G401 (cell line): ENCODE measurements at places on chromosomes 4 and X. TPM values are rescaled to one million over a fixed set of nuclear protein-coding genes. Genes with fewer than 3 reads are reported as not detected.

Gene SSX2B
- not detected in 2 replicates for total RNA-seq

DNA sequence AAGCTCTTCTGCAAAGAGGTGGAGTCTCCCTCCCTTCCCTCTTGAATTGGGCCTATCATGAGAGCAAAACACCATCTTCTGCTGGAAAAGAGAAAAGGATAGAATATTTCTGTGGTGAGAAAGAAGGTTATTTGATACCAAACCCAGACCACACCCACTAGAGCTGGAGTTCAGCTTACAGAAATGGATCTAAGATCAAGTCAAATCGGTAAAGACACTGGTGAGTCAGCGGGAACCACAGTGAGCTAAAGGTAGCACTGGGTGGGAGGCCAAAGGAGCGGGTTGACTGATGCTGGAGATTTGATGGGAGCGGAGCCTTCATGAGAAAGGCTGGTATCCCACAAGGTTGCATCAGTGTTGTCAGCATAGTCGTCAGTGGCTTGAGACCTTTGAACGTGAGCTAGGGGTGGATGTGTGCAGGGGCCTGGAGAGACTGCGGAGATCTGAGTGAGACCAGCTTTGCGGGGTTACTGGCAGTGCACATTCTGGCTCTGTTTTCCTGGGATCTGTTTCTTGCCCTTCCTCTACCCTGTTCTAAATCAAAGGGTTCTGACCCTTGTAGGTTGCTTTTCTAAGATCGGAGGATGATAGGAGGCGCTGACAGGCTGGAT is 106.4 kb upstream of the SCOC start:
- DNase-seq: no peak

DNA sequence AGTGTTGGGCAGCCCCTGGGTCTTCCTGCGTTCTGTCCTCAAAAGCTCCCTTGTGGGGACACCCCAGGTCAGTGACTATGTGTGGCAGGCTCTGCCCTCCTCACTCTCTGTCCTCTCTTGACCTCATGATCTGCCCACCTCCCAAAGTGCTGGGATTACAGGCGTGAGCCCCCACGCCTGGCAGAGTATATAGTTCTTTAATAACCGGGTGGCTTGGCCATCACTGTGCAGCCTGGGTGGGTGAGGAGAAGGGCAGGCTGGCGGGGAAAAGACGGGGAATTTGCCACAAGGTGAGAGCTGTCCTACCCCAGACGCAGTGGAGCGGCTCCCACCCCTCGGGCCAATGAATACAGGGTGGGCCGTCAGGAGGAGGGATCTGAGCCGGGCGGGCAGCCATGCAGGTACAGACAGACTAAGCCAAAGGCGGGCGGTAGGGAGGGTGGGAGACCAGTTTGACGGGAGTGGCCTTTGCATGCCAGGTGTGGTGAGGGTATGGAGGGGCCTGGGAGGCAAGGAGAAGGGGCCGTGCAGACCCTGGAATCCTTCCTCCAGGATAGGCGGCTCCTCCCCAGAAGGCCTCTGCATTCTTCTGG is 2.5 kb downstream of the SH3BP2 start:
- DNase-seq: no peak

DNA sequence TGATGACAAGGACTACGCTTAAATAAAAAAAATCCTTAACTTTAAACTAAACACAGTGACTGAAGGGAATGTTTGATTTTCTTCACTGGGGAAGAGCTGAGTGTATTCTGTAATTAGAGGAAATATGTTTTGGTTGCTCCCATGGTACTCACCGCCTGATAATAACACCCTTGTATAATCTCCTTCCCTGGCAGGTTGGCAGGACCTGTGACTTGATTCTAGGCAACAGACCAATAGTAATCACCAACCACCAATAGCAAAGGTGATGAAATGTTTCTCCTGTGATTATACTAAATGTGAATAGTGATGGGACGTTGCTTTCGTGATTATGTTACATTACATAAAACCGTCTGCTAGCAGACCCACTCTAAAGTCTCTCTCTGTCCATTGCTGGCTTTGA is 536.8 kb upstream of the CPEB2 start:
- DNase-seq: no peak

GRCh38 chr4:38360201-38360600 is 303.8 kb upstream of the KLF3 start:
- no peak for DNase-seq

GRCh38 chrX:69320116-69320515 is 154.9 kb upstream of the PJA1 start:
- no peak for DNase-seq
